ENCODE measurements at places on chromosomes 6 and 20.
A peak's percentile ranks its signal among the peaks of the same experiment; 100 is the strongest.

DNA sequence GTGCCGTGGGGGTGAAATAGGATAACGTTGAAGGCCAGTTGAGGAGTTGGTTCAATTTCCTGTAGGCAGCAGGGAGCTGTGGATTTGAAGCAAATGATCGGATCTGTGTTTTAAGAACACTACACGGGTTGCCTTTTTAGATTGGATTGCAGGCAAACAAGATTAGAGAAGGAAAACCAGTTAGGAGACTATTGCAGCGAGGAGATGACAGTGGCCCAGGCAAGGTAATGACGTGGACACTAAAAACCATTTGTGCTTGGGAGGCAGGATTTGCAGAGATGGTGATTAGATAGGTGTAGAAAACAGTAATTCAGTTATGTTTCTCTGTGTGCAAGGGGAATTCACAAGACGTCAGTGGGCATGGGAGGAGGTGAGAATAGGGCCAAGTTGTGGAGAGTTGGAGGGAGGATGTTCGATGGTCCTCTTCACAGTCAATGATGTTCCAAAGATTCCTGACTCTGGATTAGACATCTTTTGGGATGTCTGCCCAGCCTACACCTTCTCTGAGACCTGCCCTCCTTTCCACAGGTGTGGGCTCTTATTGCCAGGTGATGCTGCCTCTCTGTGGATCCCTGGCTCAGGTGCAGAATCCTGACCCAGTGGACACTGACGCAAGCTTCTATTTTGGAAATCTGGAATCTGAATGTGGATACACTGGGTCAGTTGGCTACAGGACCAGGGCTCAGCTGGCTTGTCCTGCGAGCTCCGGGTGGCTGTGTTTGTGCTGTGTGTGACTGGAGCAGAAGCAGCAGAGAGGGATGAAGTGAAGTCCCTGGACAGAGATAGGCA lies 54.2 kb downstream of the TFAP2C start:
- no peak for DNase-seq

DNA sequence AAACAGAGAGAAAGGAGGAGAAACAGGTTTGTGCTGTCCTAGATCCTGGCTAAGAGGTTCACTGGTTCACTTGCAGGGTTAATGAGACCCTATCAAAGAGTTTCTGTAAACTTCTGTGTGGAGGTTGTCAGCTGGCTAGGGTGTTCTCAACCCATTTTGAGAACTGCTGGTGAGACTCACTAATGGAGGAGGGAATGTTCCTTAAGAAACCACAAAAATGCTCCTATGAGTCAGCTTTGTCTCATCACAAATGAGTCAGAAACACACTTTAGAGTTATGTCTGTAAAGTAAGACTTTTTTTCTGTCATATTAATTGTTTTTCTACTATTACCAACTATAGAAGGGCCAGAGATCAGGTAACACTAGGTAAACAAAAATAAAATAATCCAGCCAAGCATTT lies 884.4 kb downstream of the PHF3 start:
- peak; percentile 94 for DNase-seq

DNA sequence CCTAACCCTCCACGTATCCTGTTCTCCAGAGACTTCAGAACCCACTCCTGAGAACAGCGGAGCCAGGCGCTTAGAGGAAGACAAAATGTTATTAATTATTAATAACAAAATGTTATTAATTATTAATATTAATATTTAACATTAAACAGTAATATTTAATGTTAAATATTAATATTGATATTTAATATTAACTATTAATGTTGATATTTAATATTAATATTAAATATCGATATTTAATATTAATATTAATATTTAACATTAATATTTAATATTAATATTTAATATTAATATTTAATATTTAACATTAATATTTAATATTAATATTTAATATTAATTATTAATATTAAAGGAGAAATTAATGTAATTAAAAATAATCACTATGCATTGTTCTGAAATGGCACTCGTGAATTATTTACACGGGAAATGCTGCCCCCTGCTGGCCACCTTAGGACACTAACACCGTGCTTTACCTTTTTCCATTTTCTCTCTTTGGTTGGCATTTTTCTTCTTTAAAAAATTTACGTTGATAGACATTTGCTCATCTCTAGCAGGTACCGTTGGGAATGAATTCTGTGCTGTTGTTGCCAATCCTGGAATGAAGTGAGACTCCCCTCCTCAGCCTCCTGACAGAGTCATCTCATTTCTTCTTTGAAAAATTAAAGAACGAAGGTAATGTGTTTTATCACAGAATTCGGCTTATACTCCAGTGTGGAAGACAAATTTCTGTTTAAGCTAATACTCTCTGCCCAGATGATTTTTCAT lies 7.5 kb upstream of the GGTLC1 start:
- DNase-seq, result peak; percentile 48

DNA sequence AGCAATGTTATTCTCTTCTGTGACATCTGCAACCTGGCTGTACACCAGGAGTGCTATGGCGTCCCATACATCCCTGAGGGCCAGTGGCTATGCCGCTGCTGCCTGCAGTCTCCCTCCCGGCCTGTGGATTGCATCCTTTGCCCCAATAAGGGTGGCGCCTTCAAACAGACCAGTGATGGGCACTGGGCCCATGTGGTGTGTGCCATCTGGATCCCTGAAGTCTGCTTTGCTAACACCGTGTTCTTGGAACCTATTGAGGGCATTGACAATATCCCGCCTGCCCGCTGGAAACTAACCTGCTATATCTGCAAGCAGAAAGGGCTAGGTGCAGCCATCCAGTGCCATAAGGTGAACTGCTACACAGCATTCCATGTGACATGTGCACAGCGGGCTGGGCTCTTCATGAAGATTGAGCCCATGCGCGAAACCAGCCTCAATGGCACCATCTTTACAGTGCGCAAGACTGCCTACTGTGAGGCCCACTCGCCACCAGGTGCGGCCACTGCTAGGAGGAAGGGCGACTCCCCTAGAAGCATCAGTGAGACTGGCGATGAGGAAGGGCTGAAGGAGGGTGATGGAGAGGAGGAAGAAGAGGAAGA lies 4.6 kb downstream of the BRPF3 start:
- DNase-seq, result no peak

GRCh38 chr6:3746696-3747095 lies 4.8 kb downstream of the PXDC1 start:
- DNase-seq, result no peak

DNA sequence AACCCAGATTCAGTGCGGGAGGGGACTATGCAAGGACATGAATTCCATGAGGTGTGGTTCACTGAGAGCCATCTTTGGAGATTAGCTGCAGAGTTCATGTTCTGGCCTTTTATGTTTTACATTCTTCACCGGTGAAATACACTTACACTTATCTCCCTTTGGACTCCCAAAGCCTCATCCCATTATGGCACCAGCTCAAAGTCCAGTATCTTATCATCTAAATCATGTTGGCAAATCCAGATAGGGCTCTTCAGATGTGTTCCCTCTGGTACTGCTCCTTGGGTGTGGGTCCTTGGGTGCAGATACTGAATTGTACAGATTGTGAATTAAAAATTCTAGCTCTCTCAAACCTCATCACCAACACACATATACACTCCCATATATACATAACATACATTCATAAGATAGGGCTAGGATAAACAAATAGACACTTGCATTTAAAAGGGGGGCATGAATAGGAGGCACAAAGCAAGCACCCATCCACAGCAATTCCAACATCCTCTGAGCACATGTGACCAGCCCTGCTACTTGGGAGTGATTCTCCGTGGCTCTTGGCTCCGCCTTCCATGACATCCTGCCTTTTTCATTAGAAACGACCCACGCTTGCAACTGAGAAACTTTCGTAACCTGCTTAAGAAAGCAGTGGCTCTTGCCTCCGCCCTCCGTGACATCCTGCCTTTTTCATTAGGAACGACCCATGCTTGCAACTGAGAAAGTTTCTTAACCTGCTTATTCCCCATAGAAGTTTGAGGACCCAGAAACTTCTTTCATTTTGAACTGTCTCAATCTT lies 53.6 kb upstream of the LRRC1 start:
- DNase-seq, result no peak

GRCh38 chr6:147970970-147971369 lies 371.7 kb upstream of the SASH1 start:
- DNase-seq, result peak; percentile 15

GRCh38 chr6:89357390-89357789 lies 4.9 kb upstream of the UBE2J1 start:
- DNase-seq, result no peak

DNA sequence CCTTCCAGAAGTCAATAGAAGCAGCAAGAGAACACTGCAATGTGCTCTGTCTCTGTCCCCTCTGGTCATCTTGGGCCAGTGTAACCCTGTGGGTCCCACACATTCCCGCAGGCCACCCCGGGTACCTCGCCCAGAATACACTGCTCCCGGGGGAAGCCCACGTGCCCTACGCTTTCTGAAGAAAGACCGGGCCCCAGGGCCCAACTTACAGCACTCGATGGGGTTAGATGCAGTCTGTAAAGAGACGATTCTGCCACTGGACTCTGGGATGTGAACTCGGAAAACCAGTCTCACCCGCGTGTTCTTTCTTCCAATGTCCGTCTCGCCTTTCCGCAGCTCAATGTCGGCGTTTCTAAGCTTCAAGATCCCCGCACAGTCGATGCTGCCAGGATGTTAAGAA lies 68.7 kb downstream of the NFATC2 start:
- no peak for DNase-seq

DNA sequence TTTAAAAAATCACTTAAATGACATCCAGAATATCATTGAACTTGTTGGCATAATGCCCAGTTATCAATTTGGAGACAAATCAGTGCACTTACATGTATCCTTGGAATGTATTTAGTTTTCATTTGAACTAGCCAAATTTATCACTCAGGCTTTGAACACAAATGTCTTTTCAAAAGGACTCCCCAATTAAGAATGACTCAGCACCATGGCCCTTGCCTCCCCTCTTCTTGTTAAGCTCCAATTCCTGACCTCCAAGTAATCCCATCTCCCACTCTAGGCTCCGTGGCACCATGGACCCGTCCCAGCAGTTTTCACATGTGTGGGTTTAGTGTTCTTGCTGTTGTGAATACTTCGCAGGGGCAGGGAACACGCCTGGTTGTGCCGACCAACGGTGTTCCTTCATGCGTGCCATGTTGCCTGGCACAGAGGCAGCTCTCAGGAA lies 2.7 kb downstream of the AKAP12 start:
- DNase-seq, result peak; percentile 30

- peak; percentile 70 for DNase-seq
Observed at GRCh38 chr6:100549406-100550167, 84.9 kb upstream of the SIM1 start.

- DNase-seq, result no peak
Observed at GRCh38 chr6:148217921-148218320, 124.7 kb upstream of the SASH1 start.

- DNase-seq, result peak; percentile 93
Observed at GRCh38 chr6:158213925-158214674, 46.0 kb downstream of the GTF2H5 start.

- DNase-seq, result no peak
Observed at GRCh38 chr6:42095776-42096541, 45.6 kb downstream of the TAF8 start.

GRCh38 chr6:167819576-167819975 lies 7.1 kb upstream of the AFDN start:
- DNase-seq, result no peak

DNA sequence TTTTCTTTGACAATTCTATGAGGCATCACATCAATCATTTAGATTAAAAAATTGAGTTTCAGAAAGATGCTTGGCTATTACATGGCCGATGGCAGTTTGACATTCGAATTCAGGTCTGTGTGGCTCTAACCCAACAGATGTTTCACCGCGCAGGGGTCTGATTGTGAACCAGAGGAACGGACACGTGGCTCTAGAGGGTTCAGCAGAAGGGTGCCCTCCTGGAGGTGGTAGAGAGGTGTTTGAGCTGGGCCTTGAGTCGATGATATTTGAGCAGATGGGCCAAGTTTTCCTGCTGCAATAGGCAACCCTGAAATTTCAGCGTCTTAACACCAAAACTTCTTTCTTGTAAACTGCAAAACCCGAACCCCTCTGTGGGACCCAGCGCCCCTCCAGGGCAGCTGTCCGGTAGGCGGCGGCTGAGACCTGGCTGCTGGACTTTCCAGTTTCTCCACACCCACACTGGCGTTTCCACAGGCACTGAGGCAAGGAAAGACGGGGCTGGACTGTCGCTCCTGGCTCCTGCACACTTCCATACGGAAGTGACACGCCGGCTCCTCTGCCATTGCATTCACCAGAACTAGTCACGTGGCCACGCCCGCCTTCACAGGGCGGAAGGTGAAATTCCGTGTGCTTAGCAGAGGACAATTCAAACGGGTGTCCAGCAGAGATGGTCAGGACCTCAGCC lies 11.3 kb upstream of the AFDN start:
- DNase-seq, result no peak

GRCh38 chr6:3385660-3386151 lies 71.1 kb downstream of the SLC22A23 start:
- peak; percentile 46 for DNase-seq

DNA sequence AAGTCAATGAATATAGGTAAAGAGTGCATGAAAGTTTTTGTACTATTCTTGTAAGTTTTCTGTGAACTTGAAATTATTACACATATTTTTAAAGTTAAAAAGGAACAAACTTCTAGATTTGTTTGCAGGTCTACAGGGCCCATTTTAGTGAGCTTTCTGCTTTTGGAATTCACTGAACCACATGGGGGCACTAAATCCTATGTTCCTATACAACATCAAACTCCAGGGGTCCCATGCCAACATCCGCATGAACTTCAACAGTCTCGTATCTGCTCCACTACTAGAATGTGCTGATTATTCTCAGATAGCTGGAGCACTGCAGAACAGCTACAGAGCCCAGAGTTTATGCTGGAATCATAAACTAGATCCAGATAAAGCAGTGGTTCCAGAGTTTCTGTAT lies 347.9 kb upstream of the SPTLC3 start:
- no peak for DNase-seq

DNA sequence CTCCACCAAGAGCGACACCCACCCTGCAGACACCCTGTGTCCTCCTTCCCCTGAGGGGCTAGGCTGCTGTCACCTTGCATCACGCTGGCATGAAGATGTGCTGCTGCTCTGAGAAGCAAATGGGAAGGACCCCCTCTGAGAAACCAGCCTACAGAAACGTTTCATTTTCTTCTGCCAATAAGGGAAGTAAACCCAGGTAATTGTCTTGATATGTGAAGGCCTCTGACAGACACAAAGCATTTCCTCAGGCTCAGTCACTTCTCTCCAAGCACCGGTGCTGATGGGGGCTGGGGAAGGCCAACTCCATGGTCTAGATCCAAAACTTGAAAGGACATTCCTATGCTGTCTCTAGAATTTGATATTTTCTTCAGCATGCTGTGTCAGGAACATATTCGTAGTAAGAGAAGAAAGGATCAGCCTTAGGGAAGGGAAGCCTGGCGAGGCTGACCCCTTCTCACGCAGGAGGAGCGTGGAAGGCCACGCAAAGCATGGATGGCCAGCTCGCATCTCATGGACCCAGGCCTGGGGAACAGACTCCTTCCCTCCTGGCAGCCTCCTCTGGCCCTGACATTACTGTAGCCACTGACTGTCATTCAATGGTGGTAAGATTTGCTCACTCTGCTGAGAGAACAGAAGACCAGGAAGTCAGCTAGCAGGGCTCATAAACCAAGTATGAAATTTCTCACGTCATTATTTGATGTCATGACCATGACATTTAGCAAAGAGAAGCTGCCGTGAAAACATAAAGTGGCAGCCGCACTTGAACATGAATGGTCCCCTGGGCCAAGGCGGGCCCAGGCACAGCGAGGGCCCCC lies 20.4 kb downstream of the ACSS1 start:
- no peak for DNase-seq
